ENCODE measurements at places on chromosomes 7 and 10. TPM values are rescaled to one million over a fixed set of nuclear protein-coding genes. Genes with fewer than 3 reads are reported as not detected.

GRCh38 chr10:1187151-1187854, 131.1 kb downstream of the WDR37 start:
- no peak for DNase-seq

GRCh38 chr10:119346095-119346832, 138.9 kb downstream of the GRK5 start:
- DNase-seq = peak; percentile 72

The CTBP2 gene
- 29.1 TPM for total RNA-seq

The GATAD1 gene
- total RNA-seq = 15.4 TPM

Data from left ventricle myocardium inferior (tissue), 1 donor.